Stimulated activated CD8-positive, alpha-beta memory T cell treated with anti-CD3 and anti-CD28 coated beads, Interleukin-7, amount 100 ng/mL, for 24 hours (primary cell): ENCODE measurements at places on chromosomes 2 and 18.

GRCh38 chr2:151762694-151763093 is 28.4 kb upstream of the NEB start:
- DNase-seq: no peak

GRCh38 chr2:109699646-109700045 is 85.5 kb downstream of the SOWAHC start:
- no peak for DNase-seq

GRCh38 chr2:159555651-159556392 is 60.5 kb downstream of the BAZ2B start:
- DNase-seq: no peak

DNA sequence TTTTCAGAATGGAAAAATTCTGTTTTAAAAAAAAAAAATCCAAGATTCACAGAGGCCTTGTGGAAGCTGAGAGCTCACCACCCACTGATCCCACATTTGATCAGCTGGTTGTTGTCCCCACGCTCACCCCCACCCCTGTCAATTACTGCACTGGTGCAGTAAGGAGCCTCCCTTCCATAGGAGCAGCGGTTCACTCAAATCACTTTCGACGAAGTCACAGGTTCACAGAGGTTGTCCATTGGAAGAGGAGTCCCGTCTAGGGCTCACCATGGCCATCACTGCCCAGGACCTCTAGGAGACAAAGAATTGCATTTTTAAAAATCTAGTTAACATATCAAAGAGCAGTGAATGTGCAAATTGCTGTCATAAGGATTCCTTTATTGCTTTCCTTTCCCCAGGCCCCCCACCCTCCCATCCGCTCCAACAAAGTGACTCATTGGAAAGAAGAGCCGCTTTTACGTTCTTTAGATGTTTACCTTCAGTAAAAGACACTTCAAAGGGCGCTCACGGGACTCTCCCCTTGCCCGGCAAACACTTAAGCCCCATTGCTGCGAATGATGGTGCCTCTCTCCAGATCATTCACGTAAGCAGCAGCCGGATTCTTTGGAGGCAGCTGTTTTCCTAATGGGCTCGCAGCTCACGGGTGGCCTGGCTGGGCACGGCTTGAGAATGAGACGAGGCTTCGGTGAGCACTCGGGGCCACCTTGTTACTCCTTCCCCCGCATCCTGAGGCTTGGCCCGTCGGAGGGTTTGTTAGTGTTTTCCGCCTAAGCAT is 165.5 kb upstream of the SALL3 start:
- no peak for DNase-seq

- DNase-seq: no peak
Observed at GRCh38 chr2:237445611-237446337, 31.8 kb upstream of the COL6A3 start.

DNA sequence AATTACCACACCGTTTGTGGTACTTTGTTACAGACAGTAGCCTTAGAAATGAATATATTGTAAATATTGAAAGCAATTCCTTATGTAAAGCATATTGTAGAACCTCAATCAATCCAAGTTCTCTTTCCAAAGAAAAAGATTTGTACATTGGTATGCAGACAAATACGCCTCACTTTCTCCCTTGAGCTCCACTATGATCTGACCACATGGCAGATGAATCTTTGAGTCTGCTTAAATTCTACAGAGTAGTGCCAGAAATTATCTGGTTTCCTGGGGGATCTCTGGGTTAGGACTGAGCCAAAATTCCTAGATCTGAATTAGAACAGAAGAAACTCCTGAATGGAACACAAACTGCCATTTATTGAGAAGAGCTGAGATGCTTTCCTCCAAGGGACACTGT is 99.0 kb downstream of the CPO start:
- no peak for DNase-seq
